Fibroblast of skin of left quadriceps (primary cell): ENCODE measurements at places on chromosomes 5 and 9.

GRCh38 chr5:15286650-15287049 lies 213.3 kb upstream of the FBXL7 start:
- no peak for DNase-seq

- no peak for DNase-seq
Observed at GRCh38 chr9:91407580-91408318, 15.9 kb downstream of the NFIL3 start.

DNA sequence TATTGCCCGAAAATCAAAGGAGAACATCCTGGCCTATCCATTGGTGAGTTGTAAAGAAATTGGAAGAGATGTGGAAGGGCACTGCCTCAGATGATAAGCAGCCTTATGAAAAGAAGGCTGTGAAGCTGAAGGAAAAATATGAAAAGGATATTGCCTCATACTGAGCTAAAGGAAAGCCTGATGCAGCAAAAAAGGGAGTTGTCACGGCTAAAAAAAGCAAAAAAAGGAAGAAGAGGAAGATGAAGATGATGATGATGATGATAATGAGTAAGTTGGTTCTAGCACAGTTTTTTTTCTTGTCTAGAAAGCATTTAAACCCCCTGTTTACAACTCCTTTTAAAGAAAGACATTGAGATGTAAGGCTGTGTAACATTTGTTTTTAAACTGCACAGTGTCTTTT lies 59.8 kb upstream of the ZBED3 start:
- DNase-seq: no peak

DNA sequence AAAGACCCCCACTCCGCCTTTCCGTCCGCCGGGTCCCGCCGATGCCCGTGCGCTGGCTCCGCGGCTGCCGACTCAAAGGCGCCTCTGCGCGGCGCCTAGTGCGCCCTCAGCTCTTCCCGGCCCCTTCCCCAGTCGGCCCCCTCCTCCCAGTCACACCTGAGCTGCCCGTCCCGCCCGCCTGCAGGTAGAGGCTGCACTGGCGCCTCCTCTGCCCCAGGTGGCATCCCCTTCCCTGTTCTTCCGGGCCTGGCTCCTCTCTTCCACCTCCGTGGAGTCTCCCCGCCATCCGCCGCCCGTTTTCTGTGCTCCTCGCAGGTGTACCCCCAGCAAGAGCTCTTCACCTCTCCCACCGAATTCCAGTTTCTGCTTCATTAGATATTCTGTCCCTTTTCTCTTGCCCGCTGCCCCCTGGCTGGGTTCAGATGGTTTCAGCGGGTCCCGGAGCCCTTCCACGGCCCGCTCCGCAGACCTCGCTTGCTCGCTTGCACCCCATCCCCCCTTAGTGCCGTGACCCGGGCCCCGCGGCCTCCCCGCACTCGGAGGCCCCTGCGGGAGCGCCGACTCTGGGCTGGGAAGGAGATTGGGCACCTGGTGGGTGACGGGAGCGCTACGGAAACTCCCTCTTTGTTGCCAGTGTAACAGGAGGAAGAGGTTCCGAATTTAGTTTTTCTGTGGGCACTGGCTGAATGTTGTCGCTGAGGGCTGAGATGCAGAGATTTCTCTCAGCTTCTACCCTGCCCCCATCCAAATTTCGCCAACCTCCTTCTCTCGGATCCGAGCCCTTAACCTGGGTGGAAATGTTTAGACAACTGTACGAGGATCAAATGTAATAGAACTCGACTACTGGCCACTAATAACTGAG lies 809 bp downstream of the SLC44A1 start:
- DNase-seq: no peak

DNA sequence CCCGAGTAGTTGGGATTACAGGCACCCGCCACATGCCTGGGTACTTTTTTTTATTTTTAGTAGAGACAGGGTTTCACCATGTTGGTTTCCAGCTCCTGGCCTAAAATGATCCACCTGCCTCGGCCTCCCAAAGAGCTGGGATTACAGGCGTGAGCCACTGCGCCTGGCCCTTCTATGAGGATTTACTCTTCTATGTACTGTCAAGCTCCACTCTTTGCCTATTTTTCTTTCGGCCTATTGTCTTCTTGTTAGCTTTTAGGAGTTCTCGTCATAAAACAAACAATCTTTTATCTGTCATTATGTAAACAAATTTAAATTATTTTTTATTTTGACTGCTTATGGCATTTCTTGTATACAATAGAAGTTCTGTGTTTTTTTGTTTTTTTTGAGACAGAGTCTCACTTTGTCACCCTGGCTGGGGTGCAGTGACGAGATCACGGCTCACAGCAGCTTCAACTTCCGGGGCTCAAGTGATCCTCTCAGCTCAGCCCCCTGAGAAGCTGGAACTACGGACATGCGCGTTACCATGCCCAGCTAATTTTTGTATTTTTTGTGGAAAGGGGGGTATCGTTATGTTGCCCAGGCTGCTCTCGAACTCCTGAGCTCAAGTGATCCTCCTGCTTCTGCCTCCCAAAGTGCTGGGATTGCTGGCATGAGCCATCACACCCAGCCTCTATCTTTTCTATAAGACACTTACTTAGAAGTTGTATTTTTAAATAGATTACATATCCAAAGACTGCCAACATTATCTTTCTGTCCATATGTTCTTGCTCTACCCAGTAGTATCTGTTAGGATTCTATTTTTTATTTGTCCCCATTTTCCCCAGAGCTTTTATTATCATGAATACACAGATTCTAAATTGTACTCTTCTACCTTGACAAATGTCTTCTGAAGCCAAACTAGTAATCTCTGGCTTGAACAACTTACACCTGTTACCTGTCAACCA lies 29.2 kb downstream of the CSNK1A1 start:
- no peak for DNase-seq

- no peak for DNase-seq
Observed at GRCh38 chr5:176863765-176864098, 35.4 kb downstream of the HK3 start.

GRCh38 chr5:113169720-113170119 lies 193.1 kb downstream of the DCP2 start:
- no peak for DNase-seq
